ENCODE measurements at places on chromosomes 3 and 15.

- no peak for DNase-seq
Measured at GRCh38 chr15:70127288-70127746, 29.6 kb upstream of the TLE3 start.

- no peak for DNase-seq
Measured at GRCh38 chr3:40658305-40658704, 133.5 kb downstream of the ZNF621 start.

DNA sequence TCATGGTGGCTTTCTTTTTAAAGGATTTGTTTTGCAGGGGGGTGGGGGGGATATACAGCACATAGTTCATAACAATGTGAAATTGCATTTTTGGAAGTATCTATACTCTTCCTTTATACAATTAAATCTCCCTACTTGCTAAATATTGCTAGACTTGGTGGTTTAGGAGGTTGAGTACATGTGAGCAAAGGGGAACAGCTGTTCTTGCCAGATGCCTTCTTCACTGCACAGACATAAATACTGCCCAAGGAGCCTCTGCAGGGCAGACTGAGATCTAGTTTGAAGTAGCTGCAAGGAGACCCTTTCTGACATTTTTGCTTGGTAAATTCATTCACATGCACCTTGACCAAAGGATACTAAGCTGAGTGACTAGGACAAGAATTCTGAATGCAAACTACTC, 228.6 kb upstream of the IL12A start:
- DNase-seq = no peak

GRCh38 chr3:61354604-61355003, 103.4 kb upstream of the FHIT start:
- DNase-seq = no peak

DNA sequence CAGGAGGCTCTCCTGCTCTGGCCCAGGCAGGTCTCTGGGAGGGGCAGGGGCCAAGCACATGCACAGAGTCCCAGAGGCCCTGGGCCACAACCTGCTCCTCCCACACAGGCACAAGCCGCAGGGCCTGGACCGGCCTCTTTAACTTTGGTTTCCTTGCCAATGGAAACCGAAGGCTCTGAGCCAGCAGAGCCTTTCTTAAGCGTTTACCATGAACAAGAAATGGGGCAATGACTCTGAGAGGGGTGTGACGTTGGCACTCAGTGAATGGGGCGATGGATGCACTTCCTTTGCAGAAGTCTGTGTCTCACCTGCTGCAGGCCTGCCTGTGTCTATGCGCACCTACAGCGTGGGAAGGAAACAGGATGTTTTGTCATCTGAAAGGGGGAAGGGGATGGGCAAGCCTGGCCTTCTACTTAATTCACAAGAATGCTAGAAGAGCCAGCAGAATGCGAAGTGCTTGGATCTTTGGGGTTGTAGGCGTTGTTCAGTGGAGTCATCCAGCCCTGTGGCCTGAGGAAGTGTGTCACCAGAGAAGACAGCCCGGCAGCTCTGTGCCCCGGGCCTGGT, 41.8 kb downstream of the IFT122 start:
- DNase-seq = peak; percentile 37

GRCh38 chr3:20561166-20561565, 375.2 kb upstream of the SGO1 start:
- no peak for DNase-seq

Measured in activated CD4-positive, CD25-positive, alpha-beta regulatory T cell (primary cell).